ENCODE measurements at places on chromosomes 1 and 21.

DNA sequence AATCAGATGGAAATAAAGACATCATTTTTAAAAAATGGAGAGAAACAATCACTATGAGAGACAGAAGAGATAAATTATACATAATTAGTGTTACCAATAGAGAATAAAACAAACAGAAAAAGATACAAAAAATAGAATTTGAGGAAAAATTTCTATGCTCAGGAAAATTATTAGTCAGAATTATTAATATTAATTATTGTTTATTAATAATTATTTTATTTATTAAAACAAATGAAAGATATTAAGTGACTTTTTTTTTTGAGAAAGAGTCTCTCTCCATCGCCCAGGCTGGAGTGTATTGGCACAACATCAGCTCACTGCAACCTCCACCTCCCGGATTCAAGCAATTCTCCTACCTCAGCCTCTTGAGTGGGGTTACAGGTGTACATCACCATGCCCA, 299.8 kb upstream of the NR5A2 start:
- DNase-seq = no peak

- no peak for DNase-seq
Observed at GRCh38 chr1:157106813-157107189, 7.2 kb upstream of the ETV3L start.

DNA sequence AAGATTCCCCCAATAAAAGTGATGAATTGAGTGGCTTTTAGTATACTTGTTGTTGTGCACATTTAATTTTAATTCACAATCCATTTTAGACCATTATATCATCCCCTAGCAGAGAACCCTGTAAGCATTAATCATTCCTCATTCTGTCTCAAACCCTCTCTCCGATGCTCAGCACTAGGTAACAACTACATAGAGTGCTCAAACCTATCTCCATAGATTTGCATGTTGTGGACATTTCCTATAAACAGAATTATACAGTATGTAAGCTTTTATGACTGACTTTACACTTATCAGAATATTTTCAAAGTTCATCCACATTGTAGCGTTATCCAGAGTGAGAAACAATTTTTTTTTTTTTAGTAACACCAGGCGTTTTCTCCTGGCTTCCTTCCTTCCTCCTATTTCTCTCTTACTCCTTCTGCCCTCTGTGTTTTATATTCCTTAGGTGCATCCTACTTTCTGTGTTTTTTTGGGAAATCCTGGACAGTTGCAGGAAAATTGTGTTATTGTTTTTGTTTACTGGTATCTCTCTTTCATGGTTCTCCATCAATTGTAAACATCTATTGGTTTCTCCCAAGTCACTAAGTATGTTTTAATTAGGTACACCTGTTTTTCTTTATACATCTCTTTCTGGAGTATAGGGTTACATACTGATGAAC, 1528.0 kb upstream of the TPTE start:
- DNase-seq = no peak

GRCh38 chr1:99445486-99445885, 181.2 kb downstream of the PLPPR4 start:
- DNase-seq = no peak

DNA sequence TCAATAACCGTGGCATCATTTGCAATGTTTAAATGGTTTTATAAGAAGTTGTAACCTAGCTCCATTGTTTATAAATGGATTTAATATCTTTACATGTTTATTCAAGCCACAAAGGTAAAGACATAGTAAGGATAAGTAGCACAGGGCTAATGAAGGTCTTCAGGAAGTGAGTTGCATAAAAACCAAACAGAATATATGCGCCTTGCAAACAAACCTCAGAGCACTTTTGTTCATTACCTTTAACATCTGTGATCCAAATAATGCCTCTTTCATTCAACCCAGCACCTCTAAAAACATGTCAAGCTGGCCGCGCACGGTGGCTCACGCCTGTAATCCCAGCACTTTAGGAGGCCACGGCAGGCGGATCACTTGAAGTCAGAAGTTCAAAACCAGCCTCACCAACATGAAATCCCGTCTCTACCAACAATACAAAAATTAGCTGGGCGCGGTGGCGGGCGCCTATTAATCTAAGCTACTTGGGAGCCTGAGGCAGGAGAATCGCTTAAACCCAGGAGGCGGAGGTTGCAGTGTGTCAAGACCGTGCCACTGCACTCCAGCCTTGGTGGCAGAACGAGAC, 25.3 kb downstream of the BRINP3 start:
- DNase-seq = no peak
